ENCODE measurements at places on chromosomes 5 and 9.

- DNase-seq = no peak
Observed at GRCh38 chr5:6943197-6944112, 230.2 kb downstream of the TENT4A start.

- no peak for DNase-seq
Observed at GRCh38 chr5:144510845-144511579, 340.3 kb downstream of the KCTD16 start.

DNA sequence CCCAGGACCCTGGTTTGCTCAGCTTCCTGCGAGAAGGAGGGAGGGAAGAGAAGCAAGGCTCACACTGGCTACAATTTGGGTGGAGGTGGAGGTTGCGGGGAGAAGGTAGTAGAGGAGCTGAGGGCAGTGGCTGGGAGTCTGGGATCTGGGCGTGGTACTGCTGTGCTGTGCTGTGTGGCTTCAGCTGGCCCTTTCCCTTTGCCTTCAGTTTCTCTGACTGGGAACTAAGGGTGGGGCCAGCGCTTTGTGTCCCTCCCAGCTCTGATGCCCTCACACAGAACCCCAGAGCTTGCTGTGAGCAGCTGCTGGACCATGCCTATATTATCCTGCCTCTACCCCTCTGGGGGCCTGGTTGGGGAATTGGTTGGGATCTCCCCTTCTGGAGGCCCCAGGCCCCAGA lies 60.9 kb downstream of the RGS3 start:
- no peak for DNase-seq

DNA sequence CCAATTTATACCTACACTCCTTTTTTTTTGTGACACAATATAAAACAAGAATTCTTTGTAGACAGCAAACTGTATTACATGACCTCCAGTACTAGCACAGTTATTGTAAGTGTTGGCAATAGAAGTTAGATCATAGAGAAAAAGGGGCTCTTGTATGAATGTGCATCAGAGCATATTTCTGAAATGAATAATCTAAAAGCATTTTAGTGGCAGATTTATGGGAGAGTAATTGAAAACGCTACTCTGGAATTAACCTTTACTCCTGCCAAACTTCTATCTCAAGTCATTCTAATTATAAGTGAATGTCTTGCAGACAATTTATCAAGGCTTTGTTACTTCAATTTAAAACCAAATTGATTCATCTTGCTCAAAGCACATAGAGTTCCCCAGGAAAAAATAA lies 968.1 kb downstream of the TAF11L14 start:
- no peak for DNase-seq

DNA sequence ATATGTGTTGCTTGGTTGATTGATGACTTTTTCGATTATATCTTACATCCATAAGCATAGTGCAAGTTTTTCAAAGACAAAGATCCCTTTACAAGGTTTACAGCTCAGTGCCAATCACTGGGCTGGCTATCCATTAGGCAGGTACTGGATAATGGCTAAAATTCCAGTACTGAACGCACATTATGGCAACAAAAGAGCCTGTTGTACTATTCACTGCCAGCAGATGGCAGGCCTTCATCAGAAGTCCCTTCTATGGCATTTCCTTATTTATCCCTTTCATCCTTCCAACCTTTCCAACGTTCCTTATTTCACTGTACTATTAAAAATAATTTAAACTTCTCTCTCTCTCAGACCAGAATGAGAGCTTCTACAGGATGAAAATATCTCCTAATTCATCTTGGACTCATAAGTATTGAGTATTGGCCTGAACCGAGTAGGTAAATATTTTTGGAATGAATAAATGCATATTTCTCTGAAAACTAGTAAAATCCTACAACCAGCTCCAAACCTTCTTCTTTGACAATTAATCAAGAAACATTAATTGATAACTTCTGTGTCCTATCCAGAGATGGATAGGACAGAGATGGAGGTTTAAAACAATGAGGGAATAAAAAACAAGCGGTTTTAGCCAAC lies 6.7 kb upstream of the WNT8A start:
- DNase-seq = peak; percentile 73

- no peak for DNase-seq
Observed at GRCh38 chr5:137186759-137187461, 312.2 kb downstream of the SPOCK1 start.

DNA sequence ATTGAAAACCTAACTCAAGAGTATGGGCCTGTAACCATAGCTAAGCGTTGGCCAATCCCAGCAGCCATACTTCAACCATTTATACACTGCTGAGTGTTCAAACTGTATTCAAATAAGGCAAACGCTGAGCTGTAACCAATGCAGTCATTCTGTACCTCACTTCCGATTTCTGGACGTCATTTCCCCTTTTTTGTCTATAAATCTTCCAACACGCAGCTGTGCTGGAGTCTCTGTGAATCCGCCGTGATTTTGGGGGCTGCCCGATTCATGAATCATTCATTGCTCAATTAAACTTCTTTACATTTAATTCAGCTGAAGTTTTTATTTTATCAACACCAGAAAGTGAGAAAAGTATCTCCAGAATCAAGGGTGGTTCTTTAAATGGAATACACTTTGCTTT lies 31.7 kb downstream of the MTX3 start:
- DNase-seq = no peak

GRCh38 chr9:133848471-133849109 lies 110.4 kb upstream of the SARDH start:
- no peak for DNase-seq

- no peak for DNase-seq
Observed at GRCh38 chr9:123421801-123422455, 65.9 kb downstream of the CRB2 start.

DNA sequence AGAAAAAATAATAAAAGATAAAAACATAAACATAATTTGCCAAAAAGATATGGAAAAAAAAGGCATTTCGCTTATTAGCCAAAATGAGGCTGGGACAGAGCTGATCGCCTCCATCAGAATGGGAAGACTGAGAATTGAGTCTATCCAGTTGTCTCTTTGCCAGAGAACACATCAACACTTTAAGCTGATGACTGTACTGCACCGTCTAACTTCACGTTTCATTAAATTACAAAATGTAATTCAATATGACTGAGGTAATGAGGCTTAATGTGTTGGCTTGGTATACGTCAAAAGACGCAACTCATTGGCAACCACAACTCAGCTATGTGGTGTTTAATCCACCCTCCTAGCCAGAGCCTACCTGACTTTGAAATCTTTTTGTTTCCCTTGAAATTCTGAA lies 462.7 kb upstream of the CD180 start:
- no peak for DNase-seq

DNA sequence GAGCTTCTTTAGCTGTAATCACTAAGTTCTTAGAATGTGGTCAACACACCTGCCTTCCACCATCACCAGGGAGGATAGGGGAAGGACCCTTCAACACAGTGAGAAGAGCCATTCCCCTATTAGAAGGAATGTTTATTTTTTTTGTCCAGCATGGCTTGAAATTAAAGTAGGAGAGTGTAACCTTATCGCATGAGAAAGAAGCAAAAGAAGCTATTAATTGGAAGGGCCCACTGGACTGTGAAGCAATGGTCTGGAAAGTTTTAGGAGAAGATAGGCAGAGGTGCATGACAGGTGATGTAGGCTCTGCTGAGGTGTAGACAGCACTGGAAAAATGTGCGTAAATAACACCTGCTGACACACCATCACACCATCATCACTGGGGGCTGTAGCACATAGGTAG lies 1526.0 kb downstream of the MAT2B start:
- DNase-seq = no peak

DNA sequence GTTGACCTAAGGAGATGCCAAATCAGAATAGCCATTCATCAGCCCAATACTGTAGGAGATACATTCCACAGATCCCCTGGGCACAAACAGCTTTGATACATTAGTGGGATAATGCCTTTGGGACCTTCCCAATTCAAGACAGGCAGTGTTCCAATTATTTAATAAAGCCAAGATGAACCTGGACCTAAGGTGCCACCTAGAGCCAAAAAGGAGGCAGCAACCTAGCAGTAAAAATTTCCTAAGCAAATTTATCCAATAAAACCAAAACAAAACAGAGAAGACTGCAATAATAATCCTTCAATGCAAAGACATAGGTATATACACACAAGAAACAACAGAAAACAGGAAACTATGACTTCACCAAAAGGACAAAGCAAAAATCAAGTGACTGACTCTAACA lies 253.0 kb downstream of the HINT1 start:
- DNase-seq = no peak

- no peak for DNase-seq
Observed at GRCh38 chr5:3357291-3357690, 238.3 kb upstream of the IRX1 start.

- DNase-seq = no peak
Observed at GRCh38 chr9:91474656-91475055, 51.0 kb upstream of the NFIL3 start.

- no peak for DNase-seq
Observed at GRCh38 chr5:68406767-68407241, 191.2 kb downstream of the PIK3R1 start.

DNA sequence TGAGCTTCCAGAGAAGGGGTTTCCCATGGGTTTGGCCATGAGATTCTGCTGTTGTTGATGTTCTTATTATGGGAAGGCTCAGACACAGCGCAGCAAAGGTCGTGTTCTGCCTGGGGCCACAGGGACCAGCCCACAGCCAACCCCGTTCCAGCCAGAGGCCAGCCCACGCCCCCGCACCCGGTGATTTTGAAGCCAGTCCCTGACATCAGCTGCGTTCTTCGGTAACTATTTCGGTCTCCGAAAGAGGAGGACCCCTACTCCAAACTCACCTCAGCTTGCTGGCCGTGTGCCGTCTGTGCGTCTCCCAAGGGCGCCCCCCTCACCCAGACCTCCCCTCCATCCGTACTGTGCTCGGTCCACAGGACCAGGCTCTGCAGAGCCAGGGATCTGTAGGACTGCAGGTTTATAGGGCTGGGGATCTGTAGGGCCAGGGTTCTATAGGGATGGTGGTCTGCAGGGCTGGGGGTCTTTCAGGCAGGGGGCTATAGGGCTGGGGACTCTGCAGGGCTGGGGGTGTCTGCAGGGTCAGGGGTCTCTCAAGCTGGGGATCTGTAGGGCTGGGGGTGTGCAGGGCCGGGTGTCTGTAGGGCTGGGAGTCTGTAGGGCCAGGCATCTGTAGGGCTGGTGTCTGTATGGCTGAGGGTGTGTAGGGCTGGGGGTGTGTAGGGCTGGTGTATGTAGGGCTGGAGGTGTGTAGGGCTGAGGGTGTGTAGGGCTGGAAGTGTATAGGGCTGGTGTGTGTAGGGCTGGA lies 11.8 kb downstream of the COL5A1 start:
- DNase-seq = no peak

GRCh38 chr9:128712451-128713410 lies 10.4 kb downstream of the PKN3 start:
- no peak for DNase-seq

GRCh38 chr9:37444890-37445289 lies 20.4 kb downstream of the ZBTB5 start:
- DNase-seq = no peak

GRCh38 chr5:36596247-36596646 lies 10.2 kb upstream of the SLC1A3 start:
- DNase-seq = no peak

GRCh38 chr5:10233505-10233904 lies 16.2 kb downstream of the ATPSCKMT start:
- DNase-seq = peak; percentile 34

GRCh38 chr5:138035605-138036537 lies 3.0 kb upstream of the FAM13B start:
- peak; percentile 48 for DNase-seq

- no peak for DNase-seq
Observed at GRCh38 chr5:142915813-142916424, 145.7 kb downstream of the ARHGAP26 start.

GRCh38 chr9:70218767-70219166 lies 40.0 kb upstream of the SMC5 start:
- no peak for DNase-seq

GRCh38 chr5:65796269-65796668 lies 74.3 kb downstream of the NLN start:
- DNase-seq = no peak

GRCh38 chr5:24401773-24402172 lies 243.0 kb downstream of the CDH10 start:
- no peak for DNase-seq

GRCh38 chr9:129757045-129757444 lies 4.2 kb upstream of the PTGES start:
- DNase-seq = no peak

DNA sequence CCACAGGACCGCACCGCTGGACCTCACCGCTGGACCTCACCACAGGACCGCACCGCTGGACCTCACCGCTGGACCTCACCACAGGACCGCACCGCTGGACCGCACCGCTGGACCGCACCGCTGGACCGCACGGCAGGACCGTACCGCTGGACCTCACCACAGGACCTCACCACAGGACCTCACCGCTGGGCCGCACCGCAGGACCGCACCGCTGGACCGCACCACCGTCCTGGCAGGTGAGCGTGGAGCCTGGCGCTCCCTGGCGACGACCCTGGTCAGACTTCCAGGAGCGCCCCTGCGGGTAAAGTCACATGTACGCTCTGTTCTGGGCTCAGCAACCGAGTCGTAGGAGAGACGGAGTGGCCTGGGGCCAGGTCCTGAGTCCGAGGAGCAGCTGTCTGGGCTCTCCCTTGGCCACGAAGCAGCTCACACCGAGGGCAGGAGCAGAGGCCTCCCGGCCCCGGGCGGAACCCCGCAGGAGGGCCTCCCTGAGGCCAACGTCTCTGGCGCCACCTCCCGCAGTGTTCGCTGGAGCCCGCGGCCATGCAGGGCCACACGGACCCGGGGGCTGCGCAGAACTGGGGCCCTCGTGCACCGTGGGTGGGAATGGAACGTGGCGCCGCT lies 30.5 kb downstream of the MRPL36 start:
- DNase-seq = no peak

DNA sequence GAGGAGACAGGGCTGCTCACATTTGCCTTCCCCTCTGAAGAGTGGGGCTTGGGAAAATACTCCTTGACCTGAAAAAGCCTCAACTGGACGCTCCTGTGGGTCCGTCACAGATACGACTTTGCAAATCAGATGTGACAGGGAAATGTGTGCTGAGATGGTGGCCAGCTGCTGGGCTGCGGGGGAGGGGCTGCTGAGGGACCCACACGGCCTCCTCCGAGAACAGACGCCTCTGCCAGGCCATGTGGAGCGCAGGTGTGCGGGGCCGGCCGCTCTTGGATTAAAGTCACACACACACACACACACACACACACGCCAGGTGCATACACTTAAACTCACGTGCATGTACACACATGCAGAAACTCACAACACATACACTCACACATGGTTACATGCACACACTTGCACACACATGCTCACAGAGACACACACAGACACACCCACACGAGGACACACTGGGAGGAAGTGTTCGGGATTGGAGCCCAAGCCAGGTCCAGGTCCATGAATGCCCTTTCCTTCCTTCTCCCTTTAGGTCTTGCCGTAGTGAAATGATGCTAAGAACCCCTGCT lies 167.4 kb downstream of the GAPVD1 start:
- no peak for DNase-seq

GRCh38 chr5:176947847-176948246 lies 48.7 kb upstream of the HK3 start:
- no peak for DNase-seq

GRCh38 chr9:87594194-87594593 lies 96.5 kb downstream of the DAPK1 start:
- no peak for DNase-seq

GRCh38 chr9:108386859-108387384 lies 468.9 kb downstream of the ACTL7B start:
- DNase-seq = no peak

All from mesothelial cell of epicardium (in vitro differentiated cells).